ENCODE measurements at places on chromosomes 12 and 14. TPM values are rescaled to one million over a fixed set of nuclear protein-coding genes. Genes with fewer than 3 reads are reported as not detected.

SAMD15 gene
- total RNA-seq: 0.34 TPM

- no peak for DNase-seq
Measured at GRCh38 chr14:68307790-68308168, 485.1 kb downstream of the ZFP36L1 start.

DNA sequence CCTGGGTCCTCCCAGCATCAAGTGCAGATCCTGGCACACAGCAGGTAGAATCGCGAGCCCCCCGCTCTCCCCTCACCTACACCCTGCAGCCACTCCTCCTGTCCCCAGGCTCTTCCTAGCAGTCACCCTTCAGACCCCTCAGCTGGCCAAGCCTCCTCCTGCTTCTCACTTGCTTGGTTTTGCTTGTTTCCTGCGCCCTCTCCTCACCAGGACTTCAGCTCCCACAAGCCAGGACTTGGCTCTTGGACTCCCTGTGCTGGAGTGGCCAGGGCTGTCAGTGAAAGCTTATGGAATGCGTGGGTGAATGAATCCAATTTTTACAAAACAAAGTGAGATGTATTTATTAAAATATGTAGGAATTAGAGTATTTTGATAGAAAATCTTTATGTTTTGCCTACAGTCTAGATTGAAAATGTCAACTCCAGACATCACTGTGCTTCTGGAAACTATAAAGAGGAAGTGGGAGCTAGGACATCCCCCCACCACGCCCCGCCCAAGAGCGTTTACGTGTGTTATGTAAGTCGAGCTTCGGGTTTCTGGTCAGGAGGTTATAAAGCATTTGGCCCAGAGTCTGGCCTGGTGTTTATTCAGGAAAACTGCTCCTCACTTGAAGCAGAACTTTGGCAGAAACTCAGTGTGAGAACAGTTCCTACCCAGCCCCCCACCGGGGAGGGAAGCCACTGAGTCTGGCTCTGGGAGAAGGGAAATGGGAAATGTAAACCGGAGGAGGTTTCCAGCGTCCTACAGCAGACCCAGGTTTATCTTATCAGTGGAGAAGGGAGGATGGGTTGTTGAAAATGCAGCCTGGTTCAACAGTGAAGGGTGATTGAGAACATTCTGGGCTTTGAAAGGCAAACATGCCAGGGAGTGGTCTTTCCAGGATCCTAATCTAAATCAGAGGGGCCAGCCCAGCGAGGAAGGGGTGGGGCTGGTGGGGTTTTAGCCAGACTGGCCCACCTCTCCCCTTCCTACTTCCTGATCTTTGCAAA lies 8.8 kb downstream of the ALDH2 start:
- no peak for DNase-seq

- DNase-seq: peak; percentile 99
Measured at GRCh38 chr12:111405149-111405858, 419 bp upstream of the SH2B3 start.

DNA sequence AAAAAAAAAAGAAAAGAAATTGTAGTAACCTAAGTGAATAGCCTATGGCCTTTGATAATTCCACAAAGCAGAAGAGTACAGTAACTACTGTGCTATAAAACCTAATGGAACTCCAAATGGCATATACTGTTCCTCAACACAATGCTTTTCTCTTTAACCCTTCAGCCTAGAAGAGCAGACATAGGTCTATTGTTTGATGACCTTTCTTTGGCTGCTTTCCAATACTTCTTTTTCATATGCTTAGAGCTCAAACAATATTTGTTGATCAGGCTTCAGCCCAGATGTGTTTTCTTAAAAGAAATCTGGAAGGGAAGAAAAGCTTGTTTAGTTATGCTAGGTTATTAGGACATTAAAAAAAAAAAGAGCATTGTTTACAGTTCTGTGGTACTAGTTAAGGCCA lies 116.4 kb downstream of the NTN4 start:
- no peak for DNase-seq

DNA sequence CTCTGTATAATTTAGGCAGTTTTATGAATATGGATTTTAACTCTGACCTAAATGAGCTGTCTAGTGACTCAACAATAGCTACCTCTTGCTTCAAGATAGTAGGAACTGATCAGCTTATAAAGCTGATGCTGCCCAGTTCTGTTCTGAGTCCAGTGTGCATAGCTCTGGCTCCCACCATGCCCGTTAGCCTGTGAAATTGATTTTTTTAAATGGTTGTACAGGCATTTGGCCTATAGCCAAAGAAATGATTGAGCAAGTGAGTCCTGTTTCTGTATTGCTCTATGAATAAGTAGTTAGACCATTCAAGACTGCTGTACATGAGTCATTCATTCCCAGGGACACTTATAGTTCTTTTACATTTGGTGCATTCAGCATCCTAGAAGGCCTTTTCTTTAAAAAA lies 36.4 kb downstream of the SAMD4A start:
- DNase-seq: no peak

BATF gene
- total RNA-seq: 47.9 TPM

SRRM4 gene
- total RNA-seq: not detected

DNA sequence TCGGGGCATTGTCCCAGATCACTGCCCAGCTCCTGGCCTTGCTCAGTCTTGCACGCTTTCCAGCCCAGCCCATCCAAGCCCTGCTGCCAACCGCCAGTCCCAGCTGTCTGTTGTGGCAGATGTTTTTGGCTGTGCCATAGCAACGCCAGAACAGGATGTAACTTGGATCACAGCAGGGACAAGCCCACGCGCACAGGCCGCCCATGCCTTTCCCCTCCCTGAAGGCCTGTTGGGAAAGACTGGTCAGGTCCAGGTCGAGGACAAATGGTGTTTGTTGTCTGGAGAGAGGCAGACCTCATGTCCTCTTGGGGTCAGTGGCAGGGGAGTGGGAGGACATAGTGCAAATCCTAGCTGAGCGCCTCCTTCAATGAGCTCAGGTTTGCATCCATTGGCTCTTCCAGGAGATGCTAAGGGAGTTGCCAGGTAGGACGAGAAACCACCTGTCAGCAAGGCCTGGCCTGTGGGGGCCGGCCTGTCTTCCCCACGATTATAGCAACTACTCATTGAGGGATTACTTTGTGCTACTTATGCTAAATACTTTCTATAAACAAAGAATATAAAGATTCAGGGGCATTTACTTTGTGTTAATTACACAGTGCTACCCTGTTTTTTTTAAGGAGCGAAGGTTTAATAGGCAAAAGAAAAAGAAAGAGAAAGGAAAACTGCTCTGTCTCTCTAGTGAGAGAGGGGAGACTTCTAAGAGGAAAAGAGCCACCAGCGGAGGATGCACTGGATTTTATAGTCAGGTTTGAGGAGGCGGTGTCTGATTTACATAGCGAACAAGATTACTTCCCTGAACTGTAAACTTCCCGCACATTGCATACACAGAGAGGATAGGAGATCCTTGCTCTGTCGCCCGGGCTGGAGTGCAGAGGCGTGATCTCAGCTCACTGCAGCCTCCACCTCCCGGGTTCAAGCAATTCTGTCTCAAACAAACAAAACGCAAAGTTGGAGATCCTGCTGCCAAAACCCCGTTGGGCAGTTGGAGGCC lies 42.8 kb upstream of the CORO1C start:
- no peak for DNase-seq

RNF212B gene
- total RNA-seq: not detected
